ENCODE measurements at places on chromosomes 16 and 17.

DNA sequence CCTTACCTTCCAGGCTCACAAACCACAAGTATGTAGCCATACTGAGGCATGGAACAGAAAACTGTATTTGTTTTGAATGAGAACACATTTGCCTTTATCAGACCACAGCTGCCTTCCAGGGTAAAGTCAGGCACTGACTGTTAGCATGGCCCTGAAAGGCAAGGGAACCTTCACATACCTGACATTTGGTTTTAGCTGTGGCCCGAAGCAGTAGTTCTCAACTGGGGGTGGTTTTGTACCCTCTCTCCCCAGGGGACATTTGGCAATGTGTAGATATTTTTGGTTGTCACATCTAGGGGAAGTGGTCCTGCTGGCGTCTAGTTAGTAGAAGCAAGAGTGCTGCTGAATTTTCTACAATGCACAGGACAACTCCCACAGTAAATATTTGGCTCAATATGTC lies 9.2 kb downstream of the HERPUD1 start:
- DNase-seq = no peak

GRCh38 chr17:45197555-45198334 lies 23.9 kb upstream of the FMNL1 start:
- peak; percentile 87 for DNase-seq

GRCh38 chr17:2266045-2266864 lies 37.3 kb downstream of the SMG6 start:
- DNase-seq = no peak

GRCh38 chr16:4339909-4340308 lies 11.2 kb downstream of the PAM16 start:
- DNase-seq = peak; percentile 77
